ENCODE measurements at places on chromosomes 4 and X.
A peak's percentile ranks its signal among the peaks of the same experiment; 100 is the strongest.

- DNase-seq: no peak
Observed at GRCh38 chr4:36651253-36651652, 369.8 kb downstream of the DTHD1 start.

- no peak for DNase-seq
Observed at GRCh38 chr4:3268395-3269104, 19.6 kb downstream of the MSANTD1 start.

DNA sequence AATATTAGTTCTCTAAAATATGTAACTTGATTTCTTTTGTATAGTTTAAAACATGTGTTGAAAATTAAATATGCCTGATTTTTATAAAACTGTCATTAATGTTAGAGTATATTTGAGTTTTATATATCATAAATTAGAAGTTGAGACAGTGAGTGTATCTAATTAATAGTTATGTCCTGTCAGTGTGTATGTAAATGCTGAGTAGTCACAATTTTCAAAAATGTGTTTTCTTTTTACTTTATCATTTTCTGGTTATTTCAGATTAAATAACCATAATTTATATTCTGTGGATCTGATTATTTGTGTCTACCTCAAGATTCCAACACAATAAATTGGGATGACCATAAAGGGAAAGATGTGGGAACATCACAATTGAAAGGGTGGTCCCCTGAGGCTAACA, 82.7 kb upstream of the CXXC4 start:
- DNase-seq: no peak

GRCh38 chrX:33183361-33183760, 28.0 kb downstream of the DMD start:
- no peak for DNase-seq

DNA sequence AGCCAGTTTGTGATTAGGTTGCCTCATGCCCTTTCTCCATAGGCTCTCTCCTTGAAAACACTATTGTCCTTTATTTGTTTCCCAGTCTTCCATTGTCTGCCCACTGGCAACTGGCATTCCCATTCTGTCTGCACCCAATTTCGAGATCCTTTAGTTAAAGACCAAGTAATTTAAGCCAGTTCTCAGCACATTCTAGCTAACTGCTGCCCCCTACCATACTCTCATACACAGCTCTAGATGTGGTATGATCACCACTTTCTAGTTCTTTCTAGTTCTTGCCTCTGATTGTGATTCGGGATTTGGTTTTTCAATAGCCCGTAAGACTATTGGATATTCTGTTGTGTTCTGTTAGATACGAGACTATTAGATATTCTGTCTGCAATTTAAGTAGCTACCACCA, 135.8 kb upstream of the TRPC5 start:
- DNase-seq: no peak

DNA sequence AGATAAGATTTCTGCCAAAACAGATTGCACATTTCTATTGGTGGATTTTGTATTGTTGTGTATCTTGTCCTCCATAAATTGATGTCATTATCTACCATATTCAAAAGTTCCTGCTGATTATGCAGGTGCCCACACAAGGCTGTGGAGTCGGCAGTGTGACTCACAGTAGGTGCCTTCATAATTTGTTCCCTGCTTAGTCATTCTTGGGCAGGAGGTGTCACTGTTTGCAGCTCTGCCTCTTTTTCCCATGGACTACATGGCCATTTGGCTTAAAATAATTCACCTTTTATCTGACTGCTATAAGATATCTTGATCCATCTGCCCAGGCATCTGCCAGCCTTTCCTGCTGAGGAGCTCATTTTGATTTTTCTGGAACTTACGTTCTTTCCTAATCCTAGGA, 33.6 kb upstream of the ENPEP start:
- peak; percentile 18 for DNase-seq

- peak; percentile 16 for DNase-seq
Observed at GRCh38 chr4:114180481-114180880, 201.0 kb upstream of the ARSJ start.

DNA sequence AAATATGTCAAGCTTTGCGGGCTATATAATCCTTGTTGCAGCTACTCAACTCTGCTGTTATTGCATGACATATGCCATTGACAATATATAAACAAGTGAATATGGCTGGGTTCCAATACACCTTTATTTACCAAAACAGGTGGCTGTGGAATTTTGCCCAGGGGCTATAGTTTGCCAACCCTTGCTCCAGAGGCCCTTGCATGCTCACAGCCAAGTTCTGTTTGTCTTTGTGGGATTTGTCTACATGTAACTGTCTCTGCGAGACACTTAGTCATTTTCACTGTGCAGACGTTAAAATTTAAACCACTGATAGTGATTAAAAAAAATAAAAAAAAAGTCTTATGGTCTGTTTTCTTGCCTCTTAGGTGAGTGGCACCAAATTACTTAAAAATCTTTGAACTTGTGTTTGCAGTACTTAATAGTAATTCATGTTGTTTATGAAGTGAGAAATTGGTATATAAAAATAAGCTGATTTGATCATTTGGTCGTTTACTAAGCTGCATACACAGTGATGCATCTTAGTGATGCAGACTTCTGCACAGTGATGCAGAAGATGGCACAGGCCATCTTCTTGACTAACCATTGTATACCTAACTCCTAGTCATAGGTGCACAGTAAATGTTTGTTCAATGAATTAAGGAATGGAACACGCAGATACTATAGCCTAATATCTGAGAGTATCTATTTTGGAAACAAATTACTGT, 170.9 kb downstream of the FRMPD4 start:
- DNase-seq: no peak

DNA sequence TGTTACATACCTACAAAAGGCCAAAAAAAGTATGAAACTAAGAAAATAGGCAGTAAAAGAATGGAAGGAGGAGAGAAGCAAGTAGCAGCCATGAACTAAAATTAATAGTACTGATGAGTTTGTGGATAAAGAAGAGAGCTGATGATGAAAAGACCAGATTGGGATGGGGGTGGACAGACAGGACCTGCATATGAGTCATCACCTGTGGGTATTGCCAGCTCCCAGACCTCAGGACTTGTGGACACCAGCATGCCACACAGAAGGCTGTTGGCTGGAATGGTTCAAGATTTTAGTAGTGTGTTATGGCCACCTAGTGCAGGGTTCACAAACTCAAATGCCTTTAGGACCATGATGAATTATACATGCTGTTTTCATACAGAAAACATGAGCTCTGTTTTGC, 58.9 kb downstream of the ARX start:
- no peak for DNase-seq
